ENCODE measurements at places on chromosomes 5 and 9.

DNA sequence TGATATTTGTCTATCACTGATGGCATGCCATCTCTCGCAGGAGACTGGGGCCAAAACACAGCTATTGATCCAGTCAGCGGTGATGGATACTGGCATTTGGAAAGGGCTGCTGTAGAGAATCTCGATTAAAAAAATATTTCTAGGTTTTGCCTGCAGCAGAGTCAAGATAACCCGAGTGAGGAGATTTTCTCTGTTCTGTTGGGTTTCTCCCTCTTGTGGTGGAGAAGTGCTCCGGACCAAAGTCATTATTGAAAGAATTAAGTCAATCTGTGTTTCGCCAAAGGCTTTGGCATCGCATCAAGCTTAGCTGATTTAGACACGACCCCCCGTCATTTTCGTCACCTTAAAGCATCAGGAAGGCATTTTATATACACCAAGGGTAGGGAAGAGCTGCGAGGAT lies 97.1 kb upstream of the IRX2 start:
- no peak for DNase-seq

DNA sequence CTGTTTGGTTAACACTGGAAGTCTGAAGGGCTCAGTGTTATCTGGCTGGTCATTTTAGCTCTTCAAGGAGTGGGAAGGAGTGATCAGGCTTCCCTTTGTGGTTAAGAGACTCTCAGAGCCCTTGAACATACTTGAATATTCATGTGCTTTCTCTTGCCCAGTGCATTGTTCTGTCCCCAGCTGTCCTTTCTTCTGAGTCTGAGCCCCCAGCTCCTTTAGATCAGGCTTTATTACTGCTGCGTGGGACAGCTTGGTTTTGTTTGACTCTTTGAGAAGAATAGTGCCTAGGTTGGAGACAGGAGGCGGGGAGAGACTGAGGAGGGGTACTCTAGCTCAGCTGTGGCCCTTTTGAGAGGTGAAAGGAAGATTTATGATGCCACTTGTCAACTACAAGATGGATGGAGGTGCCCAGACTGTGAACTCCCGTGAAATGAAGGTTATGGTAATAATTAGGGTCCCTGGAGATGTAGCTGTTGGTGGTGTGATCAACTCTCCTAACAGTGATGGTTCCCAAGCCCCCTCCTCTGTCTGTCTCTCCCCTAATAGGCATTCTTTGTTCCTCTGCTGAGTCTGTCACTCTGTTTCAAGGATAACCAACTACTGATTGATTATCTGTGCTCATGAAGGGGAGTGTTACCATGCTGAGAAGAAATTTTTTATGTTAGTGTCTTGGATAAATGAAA lies 83.1 kb upstream of the GLRA1 start:
- DNase-seq = no peak

GRCh38 chr5:155434681-155435080 lies 421.1 kb downstream of the KIF4B start:
- no peak for DNase-seq

GRCh38 chr9:97807681-97808080 lies 45.3 kb upstream of the FOXE1 start:
- DNase-seq = no peak

DNA sequence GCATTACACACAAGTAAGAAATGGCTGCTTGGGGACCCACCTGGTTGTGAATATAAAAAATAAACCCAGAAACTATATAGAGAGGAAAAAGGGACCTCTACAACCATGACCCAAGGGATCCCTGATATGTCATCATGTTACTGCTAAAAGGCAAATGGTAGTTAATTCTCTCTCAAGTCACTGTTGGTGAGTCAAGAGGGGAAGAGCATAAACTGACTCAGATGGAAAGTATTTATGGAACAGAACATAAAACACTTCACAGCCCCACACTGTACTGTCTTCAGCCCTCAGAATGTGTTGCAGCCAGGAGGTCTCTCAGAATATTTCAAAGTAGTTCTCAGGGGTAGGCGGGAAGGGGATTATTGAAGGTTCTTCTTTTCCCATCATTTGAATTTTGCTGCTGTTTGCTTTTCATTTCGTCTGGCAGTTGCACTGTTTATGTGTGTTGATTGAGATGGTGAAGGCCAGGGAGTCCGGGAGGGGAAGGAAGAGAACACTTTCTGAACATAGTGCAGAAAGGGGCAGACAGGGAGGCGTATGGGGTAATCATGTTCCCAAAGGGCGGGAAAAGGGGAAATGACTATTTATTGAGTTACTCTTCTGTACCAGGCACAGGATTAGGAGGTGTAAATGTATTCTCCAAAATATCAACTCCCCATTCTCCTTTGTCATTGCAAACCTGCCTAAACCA lies 85.5 kb downstream of the TEK start:
- no peak for DNase-seq

DNA sequence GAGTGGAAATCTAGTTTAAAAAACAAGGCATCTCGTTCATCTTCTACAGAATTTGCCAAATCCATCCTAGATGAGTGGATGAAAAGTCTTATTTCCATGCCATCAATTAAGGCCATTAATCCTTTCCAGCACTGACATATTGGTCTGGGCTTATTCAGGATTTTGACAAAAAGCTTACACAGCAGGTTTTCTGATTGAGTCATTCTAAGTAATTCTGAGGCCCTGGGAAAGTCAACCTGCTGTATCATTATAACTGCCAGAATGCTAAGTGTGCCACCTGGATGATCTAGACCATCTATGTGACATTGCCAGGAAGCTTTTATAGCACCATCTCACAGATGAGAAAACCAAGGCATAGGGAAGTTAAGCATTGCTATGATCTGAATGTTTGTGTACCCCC lies 132.1 kb upstream of the MAP3K1 start:
- DNase-seq = no peak

- no peak for DNase-seq
These were observed 306.3 kb upstream of the KCNN2 start for GRCh38 chr5:114055318-114056184.

GRCh38 chr5:96459313-96460121 lies 26.5 kb upstream of the PCSK1 start:
- DNase-seq = no peak

DNA sequence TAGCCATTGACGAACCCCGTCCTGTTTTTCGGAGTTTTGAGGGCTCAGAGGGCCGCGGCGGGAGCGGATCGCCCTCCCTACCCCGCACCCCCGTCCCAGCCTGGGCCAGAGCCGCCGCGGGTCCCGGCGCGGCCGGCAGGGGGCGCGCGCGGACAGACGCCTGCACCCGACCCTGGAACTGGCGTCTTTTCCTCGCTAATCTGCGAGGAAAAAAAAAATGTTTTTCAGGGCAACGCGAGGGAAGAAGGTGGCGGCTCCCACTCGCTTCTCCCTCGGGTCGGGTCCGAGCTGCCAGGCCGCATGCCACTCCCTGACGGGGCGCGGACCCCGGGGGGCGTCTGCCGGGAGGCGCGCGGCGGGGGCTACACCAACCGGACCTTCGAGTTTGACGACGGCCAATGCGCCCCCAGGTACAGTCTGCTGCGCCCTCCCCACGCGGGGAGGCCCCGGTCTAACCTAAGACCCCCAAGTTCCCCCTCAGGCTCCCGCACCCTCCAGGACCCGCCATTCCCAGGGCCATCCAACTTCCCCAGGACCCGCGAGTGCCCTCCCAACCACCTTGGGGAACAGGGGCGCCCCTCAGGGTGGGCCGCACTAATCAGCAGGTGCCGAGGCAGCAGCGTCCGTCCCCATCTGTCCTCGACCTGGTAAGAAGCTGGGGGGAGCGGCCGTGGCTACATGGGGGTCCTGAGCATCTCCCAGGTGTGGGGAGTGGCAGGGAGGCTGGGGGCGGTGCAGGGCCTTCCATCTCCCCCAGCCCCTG lies at the start of gene KCNT1:
Gene KCNT1 (plus strand): TSS at position 227 of the 763 bp plus-strand sequence. CDS start 74 bp downstream, at position 301.
- DNase-seq = no peak

- no peak for DNase-seq
These were observed 30.0 kb upstream of the COL15A1 start for GRCh38 chr9:98913705-98914104.

DNA sequence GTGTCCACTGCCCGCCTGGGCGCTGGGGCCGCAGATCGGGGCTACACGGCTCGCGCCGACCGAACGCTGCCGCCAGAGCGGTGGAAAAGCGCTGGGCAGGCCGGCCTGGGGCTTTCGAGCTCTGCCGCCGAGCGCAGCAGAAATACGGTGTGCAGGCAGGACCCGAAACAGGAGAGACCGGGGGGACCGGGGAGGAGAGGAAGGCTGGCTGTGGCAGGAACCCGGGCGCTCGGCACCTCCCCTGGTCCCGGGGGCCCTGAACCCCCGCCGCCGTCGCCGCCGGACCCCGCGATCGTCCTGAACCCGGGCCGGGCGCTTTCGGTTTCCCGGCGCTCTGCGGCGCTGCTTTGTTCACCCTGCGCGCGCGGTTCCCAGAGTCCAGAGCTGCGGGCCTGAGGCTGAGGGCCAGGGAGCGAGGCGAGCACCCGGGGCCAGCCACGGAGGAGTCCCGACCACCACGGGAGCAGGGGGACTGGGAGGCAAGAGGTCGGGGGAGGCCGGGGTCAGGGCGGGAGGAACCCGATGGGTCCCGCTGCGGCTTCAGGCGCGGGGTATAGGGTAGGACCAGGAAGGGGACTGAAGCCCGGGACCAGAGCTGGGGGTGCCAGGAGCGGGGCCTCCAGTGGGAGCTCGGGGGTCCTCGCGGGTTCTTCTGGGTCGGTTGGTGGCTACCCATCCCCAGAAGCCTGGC lies 12.0 kb downstream of the IRX2 start:
- no peak for DNase-seq

DNA sequence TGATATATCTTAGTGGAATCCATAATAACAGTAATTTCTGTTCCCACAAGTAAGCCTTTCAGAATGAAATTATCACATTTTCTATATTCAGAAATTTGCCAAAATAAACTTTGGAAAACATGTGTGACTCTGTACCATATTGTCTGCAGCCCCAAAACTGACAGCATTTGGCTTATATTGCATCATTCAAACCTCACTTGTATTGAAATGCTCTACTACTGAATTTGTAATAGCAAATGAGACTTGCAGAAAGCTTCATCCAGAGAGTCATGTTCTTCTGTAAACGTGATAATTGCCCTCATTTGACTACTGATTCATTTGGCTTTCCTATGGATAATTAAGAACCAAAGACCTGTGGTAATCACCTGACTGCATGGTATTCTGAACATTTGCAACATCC lies 1249.5 kb upstream of the CDH18 start:
- no peak for DNase-seq

DNA sequence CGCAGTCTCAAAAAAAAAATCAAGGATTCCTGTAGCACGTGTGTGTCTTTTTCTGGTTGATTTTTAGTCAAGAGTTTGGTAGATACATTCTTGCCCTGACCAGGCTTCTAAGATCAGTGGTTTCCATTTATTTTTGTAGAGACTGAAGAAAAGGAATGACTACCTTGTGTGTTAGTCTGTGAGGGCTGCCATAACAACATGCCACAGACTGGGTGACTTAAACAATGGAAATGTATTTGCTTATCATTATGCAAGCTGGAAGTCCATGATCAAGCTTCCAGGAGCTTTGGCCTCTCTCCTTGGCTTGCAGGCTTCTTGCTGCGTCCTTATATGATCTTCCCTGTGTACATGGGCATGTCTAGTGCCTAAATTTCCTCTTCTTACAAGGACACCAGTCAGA lies 127.0 kb downstream of the CCDC192 start:
- no peak for DNase-seq

- no peak for DNase-seq
These were observed 38.6 kb upstream of the GARNL3 start for GRCh38 chr9:127225801-127226625.

DNA sequence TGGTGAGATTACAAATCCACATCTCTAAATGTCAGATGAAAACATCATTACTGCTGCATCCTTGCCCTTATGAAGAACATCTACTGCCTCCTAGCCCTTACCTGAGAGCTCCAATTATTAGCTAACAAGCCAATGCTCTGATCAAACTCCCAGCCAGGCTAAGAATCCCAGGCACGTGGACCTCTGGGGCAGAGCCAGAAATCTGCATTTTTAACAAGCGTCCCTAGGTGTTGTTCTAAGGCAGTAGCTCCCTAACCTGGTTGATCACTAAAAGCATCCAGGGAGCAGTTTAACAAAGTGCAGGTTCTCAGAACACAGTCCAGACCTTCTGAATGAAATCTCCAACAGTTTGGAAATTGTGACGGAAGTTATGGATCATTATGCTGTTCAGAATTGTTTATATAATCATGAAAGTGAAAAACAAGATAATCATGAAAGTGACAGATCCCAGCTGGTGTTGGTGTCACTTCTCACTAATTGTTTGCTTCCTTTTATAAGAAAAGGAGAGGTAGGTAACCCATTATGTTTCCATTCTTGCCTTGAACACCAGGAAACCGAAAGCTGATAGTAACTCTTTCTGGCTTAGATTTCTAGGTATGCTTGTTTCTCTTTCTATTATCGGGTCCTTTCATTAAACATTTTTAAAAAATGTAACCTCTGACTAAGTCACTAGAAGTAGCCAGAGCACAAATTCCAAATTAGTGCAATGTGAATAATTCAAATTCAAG lies 216.5 kb upstream of the NR4A3 start:
- DNase-seq = no peak

- DNase-seq = no peak
These were observed 128.3 kb downstream of the C5orf15 start for GRCh38 chr5:133840168-133840567.

GRCh38 chr9:109317311-109317978 lies 3.4 kb downstream of the EPB41L4B start:
- DNase-seq = no peak
